ENCODE measurements at places on chromosomes 4 and X. TPM values are rescaled to one million over a fixed set of nuclear protein-coding genes. Genes with fewer than 3 reads are reported as not detected.

Gene SYNPO2
- total RNA-seq = 99.7 TPM

Gene COQ2
- total RNA-seq = 0.75 TPM

Gene TSC22D3
- 237 TPM for total RNA-seq

Gene TRAM1L1
- total RNA-seq = not detected

Gene MAGEA9B
- not detected for total RNA-seq

GRCh38 chr4:182564724-182565369 is 321.6 kb downstream of the TENM3 start:
- no peak for DNase-seq

- DNase-seq = no peak
Measured at GRCh38 chr4:88106205-88106604, 52.2 kb downstream of the ABCG2 start.

- DNase-seq = no peak
Measured at GRCh38 chrX:40050532-40050931, 47.2 kb downstream of the BCOR start.

DNA sequence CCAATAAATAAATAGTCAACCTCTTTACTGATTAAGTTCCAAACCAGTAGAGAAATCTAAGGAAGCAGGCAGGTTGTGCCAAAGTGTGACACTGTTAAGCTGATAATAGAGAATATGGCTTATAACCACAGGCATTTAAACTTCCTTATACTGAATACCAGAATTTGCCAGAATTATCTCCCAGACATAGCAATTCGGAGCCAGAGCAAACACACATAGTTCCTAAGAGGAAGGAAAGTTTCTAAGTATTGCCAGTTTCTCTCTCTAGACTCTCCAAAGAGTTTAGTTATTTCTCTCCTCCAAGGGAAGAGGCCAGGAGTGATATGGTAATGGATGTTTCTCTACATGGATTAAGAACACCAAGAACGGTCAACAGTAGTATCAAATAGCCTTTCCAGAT is 191.7 kb upstream of the CPEB2 start:
- no peak for DNase-seq

DNA sequence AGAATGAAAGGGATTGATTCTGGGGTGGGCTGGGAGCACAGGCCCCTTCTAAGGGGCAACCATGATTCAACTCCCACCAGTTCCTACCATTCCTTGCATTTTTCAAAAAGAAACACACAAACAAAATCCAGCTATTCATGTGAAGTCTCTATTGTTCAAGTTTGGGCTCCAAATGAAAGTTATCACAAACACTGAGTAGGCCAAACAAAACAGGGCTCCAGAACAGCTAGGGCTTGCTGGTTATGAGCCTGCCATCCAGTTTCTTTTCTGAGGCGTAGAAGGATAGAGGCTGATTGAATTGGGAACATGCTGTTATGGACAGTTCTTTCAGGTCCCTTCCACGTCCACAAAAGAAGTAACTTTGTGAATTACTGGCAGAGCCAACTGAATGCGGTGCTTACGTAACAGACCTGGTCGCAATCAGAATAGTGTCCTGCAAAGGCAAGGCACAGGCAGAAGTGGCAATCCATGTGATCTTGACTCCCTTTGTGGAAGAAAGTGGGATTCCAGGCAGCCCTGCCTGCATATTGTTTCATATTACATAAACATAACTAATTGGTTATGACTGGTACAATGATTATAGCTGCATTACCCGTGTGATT is 244.5 kb downstream of the SCFD2 start:
- DNase-seq = no peak

DNA sequence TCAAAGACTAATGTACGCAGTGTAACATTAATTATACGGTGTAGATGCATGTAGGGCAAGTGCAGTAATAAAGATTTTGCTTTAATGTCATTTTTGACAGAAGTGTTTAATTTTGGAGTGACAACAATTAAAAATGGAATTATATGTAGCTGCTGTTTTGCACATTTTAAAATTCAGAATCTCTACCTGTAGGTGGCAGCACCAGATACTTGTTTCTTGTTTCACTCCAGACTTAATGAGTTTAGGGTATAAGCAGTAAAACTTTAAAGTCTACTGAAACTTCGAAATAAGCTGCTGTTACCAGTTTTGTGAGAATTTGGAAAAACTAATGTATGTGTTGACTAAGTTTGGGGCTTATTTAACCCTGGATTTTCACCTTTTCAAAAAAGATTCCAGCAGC is 144.9 kb downstream of the POLA1 start:
- no peak for DNase-seq

DNA sequence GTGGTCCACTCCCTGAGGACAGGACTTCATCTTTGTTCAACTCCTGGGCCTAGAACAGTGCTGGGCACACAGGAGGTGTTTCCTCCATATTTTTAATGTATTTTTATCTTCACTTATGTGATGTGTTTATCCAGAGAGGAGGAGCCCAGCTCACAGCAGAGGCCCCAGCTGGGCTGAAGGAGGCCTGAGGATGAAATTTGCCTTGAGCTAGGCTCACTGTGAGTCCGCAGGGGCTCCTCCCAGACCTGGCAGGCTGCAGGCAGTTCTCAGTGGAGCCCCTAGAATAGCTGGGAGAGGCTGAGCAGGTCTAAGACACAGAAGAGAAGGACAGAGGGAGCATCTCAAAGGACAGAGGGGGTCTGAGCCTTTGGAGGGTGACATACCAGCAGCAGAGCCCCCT is 26.8 kb downstream of the C4orf50 start:
- no peak for DNase-seq
